ENCODE measurements at places on chromosomes 5 and 9.

- no peak for DNase-seq
These were observed 271.9 kb downstream of the NSG2 start for GRCh38 chr5:174317256-174317894.

DNA sequence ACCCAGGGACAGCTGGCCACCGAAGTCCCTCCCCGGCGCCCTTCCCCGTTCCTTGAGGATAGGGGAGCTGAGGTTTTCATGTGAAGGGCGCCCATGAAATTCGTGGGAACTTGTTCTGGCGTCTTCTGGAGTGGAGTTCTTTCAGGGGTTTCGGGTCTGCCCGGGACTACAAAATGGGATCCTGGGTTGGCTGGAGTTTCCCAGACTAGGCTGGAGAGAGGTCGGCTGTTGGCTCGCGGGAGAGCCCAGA is 3.6 kb upstream of the RGMB start:
- DNase-seq, result no peak

DNA sequence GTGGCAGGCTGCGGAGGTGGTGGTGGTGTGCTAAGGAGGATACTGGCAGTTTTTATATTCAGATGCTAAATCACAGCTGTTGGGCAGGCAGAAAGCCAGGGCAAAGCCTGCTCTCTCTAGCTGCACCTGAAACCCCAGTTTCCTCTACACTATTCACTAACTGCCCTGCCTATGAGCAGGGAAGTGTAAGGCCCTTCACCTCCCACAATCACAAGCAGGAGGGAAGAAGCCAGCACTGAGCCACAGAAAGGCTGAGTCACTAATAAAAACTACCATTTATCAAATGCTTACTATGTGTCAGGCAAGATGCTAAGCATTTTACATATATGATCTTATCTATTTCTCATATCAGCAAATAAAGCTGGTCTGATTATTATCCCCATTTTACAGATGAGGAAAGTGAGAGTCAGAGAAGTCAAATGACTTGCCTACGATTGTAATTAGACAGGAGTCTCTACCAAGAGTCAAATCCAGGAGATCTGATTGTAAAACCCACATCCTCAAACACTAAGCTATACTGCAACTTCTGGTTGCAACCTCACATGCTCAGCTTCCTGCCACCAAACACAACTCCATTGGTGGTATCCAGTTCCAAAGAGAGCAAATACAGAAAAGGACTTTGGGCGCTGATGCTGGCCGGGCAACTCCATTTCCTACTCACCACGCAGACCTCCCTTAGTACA is 17.7 kb upstream of the IL6ST start:
- DNase-seq, result no peak

GRCh38 chr5:127824126-127824525 is 120.9 kb downstream of the CCDC192 start:
- DNase-seq, result no peak

DNA sequence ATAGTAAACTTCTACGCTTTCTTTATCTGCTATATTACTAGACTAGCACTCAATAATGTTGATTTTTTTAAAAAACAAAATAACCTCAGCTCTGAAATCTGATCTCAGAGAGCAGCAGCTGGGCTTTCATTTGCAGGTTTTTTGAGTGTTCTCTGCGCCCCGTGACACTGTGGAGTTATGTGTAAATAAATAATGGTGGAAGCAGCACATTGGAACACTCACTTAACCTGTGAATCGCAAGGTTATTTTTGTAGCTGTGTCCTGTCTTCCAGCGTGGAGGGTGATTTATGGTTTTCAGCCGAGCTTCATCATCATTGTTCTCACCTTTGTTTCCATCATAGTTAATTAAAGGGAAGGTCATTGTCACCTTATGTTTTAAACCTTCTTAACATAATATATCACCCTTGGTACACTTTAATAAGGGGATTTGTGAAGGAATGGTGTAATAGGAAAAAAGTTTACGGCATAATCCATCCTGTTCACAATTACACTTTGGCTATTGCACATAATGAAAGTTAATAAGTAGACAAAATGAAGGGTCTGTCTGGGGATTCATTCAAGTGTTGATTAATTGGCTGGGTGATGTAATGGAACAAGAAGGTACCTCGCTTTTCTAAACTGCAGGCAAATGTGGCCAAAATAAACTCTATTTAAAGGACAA is 493.3 kb upstream of the ADAMTS16 start:
- DNase-seq, result no peak

DNA sequence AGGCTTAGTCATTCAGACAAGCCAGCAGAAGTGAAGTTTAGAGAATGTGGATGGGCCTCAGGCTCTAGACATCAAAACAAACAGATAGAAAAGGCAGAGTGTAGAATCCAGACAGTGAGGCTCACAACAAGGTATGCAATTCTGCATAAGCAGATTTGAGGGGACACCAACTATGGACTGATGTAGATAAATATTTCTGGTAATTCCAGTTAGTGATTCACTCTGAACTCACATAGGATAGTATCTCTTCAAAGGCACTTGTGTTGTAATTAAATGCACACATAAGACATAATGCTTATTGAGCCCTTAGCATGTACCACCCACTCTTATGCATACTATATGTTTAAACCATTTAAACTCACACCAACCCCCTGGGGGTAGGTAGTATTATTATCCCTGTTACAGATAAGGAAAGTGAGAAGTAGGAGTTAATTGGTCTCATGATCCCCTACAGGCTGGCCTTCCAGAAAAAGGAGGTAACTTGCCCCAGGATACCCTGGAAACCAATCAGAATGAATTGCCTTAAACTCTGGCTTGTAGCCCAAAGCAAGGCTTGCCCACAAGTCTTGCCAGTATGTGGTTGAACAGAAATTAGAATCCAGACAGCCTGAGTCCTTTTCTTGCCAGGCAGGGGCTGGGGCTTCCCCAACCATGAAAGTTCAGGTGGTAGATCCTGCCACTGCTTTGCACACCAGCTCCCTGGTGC is 39.5 kb upstream of the HSPB3 start:
- DNase-seq, result no peak

DNA sequence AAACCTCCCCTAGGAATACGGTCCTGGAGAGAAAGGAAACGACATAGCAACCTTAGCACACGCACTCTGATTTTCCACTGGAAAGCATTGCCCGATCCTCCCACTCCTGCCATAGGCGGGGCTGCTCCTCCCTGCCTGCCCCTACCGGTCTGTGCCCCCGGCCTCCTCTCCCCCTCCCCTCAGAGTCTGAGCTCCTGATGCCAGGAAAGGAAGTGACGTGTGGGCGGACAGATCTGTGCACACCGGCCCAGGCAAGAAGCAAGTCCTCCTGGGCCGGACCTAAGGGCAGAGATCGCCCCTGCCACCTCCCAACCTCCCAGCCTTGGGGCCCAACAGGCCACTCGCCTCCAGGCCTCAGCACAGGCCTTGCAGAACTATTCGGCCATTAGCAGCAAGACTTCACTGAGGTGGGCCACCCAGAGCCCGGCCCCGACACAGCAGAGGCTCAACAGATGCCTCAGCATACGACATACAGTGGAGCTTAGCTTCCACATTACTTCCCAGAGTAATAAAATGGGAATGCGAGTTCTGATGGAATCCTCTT is 7.2 kb downstream of the NINJ1 start:
- DNase-seq, result no peak

- no peak for DNase-seq
These were observed 8.0 kb downstream of the SPAAR start for GRCh38 chr9:35917261-35917660.

GRCh38 chr5:98069876-98070512 is 703.5 kb upstream of the RGMB start:
- no peak for DNase-seq

- DNase-seq, result no peak
These were observed 34.2 kb downstream of the SUSD1 start for GRCh38 chr9:112140936-112141335.

GRCh38 chr5:75355236-75355635 is 18.2 kb downstream of the HMGCR start:
- DNase-seq, result no peak

GRCh38 chr9:116165912-116166311 is 12.3 kb downstream of the PAPPA start:
- DNase-seq, result no peak

DNA sequence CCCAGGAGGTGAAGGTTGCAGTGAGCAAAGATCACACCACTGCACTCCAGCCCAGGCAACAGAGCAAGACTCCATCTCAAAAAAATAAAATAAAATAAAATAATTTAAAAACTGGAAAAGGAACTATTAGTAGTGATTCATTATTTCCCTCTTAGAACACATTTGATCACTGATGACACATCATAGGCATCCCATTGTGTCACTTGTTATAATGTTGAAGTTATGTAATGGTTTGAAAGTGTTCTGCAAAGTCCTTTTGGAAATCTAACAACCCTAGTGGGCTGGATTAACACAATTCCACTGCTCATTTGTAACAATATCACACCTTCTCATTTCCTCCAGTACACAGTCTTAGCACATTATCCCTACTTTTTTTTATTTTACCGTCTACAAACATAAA is 81.8 kb upstream of the LMNB1 start:
- no peak for DNase-seq

DNA sequence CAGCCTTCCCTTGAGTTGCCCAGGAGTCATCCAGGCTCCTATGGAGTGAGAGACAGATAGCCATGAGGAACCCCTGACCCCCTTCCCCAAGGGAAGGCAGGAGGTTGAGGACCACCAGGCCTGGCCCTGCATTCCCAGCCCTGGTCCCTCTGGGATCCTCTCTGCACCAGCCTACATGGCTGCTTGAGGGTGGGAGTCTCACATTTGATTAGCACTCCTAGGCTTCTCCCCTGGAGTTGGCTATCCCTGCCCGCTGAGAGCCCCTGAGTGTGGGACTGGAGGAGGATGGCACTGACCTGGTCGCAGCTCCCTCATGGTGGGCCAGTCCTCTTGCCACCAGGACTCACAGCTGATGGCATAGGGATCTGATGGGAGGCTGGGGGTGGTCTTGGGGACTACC is 46.7 kb downstream of the SAR1B start:
- no peak for DNase-seq

- DNase-seq, result no peak
These were observed 462.1 kb upstream of the GRAMD2B start for GRCh38 chr5:125961150-125961549.

DNA sequence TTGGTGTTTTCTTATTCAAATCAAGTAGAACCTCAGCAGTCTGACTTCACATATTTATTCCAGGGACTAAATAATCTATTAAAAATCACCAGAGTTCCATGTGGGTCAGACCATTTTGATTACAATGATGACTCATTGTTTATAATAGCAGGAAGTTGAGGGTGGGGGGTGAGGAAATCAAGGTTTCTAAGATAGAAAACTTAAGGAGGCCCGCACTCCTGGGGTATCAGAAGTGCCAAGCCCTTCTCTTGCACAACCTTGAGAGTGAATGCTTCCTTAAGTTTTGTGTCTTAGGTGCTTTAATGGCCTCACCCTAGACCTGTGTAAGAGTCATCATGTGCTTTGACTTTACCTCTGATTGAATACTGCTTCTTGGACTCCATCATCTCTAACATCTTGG is 31.9 kb upstream of the NPR3 start:
- DNase-seq, result no peak

- no peak for DNase-seq
These were observed 255.4 kb downstream of the FAM114A2 start for GRCh38 chr5:153783362-153783658.

- DNase-seq, result no peak
These were observed 273.1 kb downstream of the ARHGEF28 start for GRCh38 chr5:73899055-73899454.

DNA sequence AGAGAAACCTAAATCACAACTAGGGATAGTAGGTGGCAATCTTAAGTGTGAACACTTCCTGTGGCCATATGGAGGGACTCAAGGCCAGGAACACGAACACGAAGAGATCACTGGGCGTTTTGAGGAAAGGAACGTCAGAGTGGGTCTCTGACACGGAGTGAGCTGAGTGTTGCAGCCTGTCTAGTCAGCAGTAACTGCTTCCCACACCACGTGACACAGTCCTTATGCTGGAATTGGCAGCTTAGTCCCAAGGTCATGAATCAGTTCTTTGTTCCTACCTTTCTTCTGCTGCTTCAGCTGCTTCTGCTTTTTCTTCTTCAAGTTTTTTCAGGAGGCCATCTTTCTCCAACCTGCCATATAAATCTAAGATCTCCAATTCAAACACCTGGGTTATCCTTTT is 18.2 kb downstream of the SPACA9 start:
- DNase-seq, result no peak

DNA sequence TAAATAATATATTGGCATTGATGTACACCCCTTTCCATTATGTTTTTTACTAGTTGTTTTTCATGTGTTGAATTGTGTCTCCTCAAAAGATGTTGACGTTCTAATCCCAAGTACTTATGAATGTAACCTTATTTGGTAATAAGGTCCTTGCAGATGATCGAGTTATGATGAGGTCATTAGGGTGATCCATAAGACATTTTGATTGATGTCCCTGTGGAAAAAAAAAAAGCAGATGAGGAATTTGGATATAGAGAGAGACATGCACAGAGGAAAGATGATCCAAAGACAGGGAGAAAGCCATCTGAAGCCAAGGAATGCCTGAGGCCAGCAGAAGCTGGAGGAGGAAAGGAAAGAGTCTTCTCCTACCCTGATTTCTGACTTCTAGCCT is 632.7 kb downstream of the TLR4 start:
- DNase-seq, result no peak

GRCh38 chr9:75358846-75359245 is 270.5 kb downstream of the OSTF1 start:
- no peak for DNase-seq

- no peak for DNase-seq
These were observed 91.6 kb upstream of the PRRC1 start for GRCh38 chr5:127425868-127426267.

DNA sequence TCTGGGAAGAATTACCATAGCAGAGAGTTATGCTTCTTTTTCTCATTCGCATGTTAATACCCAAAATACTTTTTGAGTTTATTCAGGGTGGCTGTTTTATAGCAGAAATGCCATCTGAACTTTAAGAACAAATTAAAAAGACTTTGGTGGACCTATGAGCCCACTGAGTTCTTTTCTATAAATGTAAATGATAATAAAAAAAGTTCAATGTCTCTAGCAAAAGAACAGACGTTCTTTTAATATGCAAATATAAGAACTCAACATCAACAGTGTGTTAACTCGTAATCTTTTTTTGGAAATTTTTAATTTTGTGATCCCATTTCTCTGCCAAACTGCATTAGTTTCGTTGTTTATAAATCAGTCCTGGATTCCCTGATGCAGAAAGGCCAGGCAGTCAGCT is 1283.0 kb upstream of the NUDT12 start:
- no peak for DNase-seq

All from stimulated activated CD8-positive, alpha-beta memory T cell treated with anti-CD3 and anti-CD28 coated beads, Interleukin-4, amount 100 ng/mL, for 1 hour (primary cell).